ENCODE measurements at places on chromosomes 11 and 22.

- DNase-seq: no peak
These were observed 65.6 kb downstream of the ISX start for GRCh38 chr22:35131525-35132000.

DNA sequence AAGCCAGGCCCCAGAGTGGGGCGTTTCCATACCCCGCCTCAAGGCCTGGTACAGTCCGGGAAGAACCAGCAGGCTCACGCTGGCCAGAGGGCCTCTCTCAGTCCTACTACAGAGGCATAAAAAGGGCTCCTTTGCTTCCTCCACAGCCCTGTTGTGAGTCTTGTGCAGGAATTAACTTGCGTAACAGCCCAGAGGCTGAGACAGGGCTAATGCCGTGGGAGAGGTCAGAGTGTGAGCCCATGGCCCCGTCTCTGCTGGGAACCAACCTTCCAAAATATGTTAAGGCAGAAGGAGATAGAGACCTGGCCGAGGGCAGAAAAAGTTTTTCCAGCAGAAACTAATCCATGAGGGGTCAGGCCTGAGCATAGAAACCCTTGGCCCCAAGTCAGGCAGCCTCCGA lies 19.9 kb upstream of the TMEM184B start:
- DNase-seq: no peak

DNA sequence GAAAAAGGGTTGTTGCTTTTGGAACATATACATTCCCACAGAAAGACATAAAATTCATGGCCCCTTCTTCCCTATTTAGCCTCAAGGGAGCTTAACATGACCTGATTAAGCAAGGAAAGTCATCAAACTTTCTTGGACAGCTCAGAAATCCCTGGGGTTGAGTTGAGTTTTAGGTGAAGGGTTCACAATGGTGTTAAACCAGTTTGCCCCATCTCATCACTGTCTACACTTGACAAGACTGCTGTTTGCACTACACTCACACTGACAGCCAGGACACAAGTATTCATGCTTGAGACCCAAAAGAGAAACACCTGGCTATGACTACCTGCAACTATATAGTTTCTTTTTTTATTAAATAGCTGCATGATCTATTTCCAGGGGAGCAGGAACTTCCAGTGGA lies 209.8 kb upstream of the TMEM45B start:
- no peak for DNase-seq

- no peak for DNase-seq
These were observed 333.1 kb downstream of the BRD1 start for GRCh38 chr22:49494555-49494954.

- DNase-seq: no peak
These were observed 940.9 kb downstream of the BRD1 start for GRCh38 chr22:48886604-48887393.

DNA sequence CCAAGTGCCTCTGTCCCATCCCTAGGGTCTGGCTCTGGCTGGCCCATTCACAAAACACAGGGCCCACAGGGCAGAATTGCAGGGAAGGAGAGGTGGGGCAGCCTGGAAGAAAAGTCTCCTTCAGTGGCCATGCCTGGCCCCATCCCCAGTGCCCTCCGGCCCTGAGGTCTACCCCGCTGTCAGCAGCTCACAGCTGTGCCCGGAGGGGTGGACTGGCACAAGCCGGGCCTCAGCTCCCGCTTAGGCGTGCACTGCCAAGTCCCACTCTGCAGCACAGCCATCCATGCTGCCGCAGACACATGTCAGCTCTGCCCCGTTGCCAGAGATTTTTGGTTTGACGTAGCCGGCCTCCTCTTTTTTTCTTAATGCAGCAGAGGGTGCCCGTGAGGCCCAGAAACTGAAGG lies 3.9 kb upstream of the SCN2B start:
- no peak for DNase-seq

DNA sequence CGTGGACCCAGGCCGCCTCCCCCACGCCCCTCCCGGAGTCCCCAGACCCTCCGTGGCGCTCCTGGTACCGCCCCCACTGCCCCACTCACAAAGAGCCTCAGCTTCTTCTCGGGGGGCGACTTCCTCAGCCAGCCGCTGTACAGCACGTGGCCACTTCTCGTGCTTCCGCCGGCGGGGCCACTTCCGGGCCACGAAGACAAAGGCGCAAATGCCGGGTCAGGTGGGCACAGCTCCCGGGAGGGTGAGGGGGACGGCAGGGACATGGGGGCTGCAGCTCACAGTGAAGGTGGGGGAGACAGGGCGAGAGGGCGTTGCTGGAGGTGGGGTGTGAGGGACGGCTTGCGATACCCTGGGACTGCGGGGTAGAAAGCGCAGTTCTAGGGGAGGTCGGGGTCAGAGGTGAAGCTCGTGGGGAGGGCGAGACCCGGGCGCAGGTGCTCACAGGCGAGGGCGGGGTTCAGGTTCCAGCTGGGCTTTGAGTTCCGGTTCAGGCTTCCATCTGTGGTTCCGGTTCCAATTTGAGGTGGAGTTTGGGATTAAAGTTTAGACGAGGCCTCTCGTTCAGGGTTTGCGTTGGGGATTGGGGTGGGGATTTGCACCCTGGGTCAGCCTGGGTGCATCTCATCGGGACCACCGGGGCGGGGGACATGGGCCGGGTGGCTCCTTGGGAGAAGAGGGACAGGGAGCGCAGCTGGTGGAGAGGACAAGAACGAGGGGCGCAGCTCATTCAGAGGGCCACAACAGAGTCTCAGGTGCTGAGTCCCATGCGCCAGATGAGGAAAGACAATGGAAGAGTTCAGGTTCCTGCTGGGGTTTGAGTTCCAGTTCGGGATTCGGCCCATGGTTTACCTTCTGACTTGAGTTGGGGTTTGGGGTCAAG lies at the start of gene GAB4:
Gene GAB4 (minus strand): TSS at position 371 of the 880 bp plus-strand sequence. CDS start 108 bp downstream, at position 263.
- no peak for DNase-seq

- no peak for DNase-seq
These were observed 46.4 kb downstream of the MCM5 start for GRCh38 chr22:35446365-35446764.

- DNase-seq: no peak
These were observed 341.1 kb upstream of the B3GAT1 start for GRCh38 chr11:134752964-134753770.

GRCh38 chr22:48083502-48083901 lies 1321.1 kb downstream of the TBC1D22A start:
- DNase-seq: no peak

DNA sequence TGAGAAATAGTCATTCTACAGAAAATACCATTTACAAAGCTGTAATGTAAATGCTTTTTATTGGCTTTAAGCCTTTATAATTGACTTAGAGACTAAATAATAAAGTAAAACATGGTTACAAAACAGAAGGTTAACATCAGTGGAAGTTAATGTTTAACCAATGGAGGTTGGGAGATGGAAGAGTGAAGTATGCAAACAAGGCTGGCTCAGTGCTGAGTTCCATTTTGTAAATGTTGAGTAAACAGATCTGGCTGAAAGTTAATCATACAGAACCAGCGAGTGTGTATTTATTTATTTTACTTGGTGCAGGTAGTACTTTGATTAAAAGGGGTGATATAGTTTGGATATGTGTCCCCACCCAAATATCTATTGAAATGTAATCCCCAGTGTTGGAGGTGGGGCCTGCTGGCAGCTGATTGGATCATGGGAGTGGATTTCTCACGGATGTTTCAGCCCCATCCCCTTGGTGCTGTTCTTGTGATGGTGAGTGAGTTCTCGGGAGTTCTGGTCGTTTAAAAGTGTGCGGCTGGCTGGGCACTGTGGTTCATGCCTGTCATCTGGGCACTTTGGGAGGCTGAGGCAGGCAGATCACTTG lies 827.4 kb downstream of the OPCML start:
- no peak for DNase-seq

- no peak for DNase-seq
These were observed 59.8 kb downstream of the NAV2 start for GRCh38 chr11:19772480-19772879.

- DNase-seq: no peak
These were observed 725.1 kb upstream of the CHORDC1 start for GRCh38 chr11:90947930-90948329.

DNA sequence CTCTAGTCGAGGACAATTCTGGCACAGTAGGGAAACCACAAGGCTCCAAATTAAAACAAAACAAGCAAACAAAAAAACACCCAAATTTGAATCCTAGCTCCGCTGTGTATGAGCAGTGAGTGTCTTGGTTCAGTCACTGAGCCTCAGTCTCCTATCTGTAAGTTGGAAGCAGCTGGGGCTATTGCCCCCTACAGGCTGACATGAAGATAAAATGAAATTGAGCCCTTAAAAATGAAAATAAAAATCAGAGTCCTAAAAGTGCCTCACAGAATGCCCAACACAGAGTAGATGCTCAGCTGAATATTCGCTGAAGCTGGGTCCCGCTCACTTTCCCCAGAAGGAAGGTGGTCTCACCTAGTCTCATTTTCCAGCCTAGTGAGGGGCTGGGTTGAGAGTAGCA lies 65.2 kb downstream of the PDE2A start:
- DNase-seq: no peak

- no peak for DNase-seq
These were observed 102.4 kb upstream of the CADM1 start for GRCh38 chr11:115606498-115607220.

- no peak for DNase-seq
These were observed 833 bp downstream of the NHERF4 start for GRCh38 chr11:119185981-119186634.

- DNase-seq: no peak
These were observed 100.5 kb upstream of the TIMP3 start for GRCh38 chr22:32701034-32701433.

DNA sequence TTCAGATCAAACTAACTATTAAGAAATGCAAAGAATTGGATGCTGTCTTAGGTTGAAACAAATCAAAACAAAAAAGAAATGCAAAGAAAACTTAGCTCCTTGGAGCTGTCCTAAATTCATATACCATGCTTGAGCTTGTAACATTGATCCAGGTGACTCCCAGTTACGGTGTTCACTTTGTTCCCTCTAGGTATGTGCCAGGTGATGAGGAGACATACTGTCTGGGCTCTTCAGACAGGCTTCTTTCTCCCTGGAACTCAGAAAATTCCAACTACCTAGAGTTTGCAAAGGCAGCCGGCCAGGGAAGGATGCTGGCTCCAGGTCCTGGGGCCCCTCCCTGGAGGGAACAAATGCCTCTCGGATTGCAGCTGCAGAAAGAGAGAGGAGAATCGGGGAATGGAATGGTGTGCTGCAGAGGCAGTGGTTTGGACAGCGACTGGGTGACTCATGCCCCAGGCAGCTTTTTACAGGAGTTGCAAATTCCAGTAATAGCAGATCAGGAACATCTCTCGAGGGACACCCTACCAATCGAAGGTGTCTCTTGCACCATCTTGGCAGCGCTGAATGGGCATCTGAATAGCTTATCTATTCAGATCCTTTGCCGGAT lies 12.3 kb upstream of the ASPHD2 start:
- no peak for DNase-seq

- no peak for DNase-seq
These were observed 67.4 kb downstream of the ENDOD1 start for GRCh38 chr11:95156916-95157541.

GRCh38 chr11:87137711-87138110 lies 100.0 kb downstream of the TMEM135 start:
- DNase-seq: no peak
